ENCODE measurements at places on chromosomes 7 and 10.

- DNase-seq: no peak
These were observed 6.7 kb upstream of the KMT2E start for GRCh38 chr7:105007298-105007697.

GRCh38 chr10:23293973-23294590, 50.5 kb downstream of the C10orf67 start:
- DNase-seq: no peak

- DNase-seq: peak; percentile 52
These were observed 686 bp downstream of the ABI1 start for GRCh38 chr10:26860102-26860442.

GRCh38 chr7:295155-296154, 5.5 kb downstream of the FOXL3 start:
- DNase-seq: no peak

DNA sequence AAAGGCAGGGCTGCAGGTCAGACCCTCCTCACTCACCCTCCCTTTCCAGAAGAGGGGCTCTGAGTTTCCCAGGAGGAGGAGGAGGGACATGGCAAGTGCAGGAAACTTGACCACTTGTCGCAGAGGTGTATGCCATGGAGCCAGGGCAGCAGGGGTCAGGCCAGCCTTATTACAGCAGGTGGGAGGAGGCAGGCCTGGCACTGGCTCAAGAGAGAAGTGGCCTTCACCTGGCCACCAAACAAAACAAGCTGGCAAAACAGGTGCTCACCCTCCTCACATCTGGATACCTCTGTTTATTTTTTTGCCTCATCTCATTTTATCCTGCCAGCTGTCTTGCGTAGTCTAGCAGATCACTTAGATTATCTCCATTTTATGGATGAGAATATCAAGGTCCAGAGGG, 12.5 kb downstream of the COL13A1 start:
- DNase-seq: no peak

GRCh38 chr7:84589012-84589411, 394.4 kb upstream of the SEMA3A start:
- DNase-seq: no peak

GRCh38 chr7:2821161-2821841, 22.8 kb downstream of the GNA12 start:
- no peak for DNase-seq

DNA sequence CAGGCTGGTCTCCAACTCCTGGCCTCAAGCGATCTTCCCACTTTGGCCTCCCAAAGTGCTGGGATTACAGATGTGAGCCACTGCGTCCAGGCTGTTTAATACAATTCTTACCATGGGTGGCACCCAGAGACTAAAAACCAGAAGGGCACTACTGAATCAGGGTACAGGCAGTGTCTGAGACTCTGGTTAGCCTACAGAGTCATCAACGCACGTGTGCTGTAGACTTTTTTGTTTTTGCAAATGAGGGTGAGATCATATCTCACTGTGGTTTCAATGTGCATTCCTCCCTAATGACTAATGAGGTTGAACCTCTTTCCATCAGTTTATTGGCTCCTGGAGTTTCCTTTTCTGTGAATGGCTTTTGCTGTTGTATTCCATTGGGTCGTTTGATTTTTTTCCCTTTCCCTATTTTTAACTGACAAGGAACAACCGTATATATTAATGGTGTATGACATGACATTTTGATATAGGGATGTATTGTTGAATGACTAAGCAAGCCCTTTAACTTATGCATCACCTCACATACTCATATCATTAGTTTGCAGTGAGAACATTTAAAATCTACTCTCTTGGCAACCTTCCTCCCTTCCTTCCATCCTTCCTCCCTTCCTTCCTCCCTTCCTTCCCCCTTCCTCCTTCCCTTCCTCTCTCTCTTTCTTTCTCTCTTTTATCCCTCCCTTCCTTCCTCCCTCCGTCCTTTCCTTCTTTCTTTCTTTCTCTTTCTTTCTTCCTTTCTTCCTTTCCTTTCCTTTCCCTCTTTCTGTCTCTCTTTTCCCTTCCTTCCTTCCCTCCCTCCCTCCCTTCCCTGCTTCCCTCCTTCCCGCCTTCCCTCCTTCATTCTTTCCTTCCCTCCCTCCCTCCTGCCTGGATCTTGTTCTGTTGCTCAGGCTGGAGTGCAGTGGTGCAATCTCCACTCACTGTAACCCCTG, 9.3 kb upstream of the TMEM270 start:
- peak; percentile 8 for DNase-seq

DNA sequence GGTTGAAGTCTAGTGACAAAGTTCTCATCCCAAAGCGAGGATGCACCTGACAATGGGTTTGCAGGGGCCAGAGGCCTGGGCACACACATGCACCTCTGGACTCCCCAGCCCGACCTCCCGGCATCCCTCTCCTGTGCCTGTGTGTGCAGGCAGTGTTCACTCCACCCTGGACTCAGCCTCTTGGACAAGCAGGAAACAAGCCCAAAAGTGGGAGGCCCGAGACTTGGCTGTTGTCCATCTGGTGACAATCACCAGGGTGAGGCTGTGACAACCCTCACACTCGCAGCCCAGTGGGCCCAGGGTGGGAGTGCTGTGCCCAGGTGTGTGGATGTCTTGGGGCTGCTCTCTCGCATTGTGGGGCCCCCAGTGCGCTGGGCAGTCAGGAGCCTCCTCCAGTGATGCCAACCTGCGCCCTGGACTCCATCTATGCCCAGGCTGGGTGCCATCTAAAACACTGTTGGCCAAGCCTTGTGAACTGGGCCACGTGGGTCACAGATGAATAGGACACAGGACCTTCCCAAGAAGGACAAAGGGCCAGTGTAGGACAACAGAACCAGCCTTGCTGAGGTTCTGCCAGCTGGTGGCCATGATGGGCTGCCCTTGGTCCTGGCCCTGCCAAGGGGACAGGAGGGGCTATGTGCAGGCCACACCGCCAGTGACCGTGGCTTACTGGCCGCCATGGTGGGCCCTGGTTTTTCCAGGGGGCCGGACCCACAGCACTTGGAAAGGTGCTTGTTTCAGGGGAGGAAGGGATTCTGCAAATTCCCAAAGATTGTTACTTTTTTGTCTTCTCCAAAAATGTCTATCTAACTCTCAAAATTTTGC, 144.3 kb downstream of the TCERG1L start:
- DNase-seq: no peak

GRCh38 chr7:111668711-111669110, 106.4 kb upstream of the IMMP2L start:
- DNase-seq: no peak
